Fibroblast of skin of right biceps (primary cell): ENCODE measurements at places on chromosomes 4 and X.
A peak's percentile ranks its signal among the peaks of the same experiment; 100 is the strongest.

DNA sequence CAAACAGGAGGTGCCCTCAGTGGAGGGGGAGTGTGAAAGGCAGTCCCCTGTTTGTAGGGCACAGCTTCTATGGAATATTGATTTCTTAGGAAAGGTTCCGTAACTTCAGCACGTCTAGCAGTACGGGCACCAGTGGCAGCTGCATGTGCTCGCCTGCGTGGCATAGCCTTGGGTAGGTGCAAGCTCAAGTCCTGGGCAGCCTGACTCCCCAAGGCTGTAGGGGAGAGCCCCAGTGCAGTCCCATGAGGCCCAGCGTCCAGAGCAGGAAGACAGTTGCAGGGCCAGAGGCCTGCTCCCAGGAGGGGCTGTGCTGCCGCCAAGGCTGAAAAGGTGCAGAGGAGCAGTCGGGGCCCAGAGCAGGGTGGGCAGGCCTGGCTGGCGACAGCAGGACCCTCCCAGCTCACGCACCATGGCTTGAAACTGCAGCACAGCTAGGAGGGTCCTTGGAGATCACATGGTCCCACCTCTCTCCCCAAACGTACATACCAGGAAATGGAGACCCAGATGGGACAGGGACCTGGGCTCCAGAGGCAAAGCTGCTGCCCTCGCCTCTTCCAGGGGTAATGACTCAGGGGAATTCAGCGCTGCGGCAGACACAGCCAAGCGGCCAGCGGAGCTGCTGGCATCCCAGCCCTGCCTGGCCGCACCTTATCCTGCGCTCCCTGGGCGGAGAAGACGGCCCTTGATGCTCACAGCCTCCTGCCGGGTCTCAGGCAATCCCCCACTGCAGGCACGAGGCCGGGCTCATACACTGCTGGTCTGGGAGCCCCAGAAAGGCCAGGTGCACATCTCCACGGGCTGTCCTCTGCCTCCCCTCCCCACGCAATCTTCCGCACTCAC lies 6.0 kb upstream of the DUSP9 start:
- no peak for DNase-seq

- DNase-seq: no peak
Measured at GRCh38 chrX:23201706-23202105, 132.9 kb upstream of the PTCHD1 start.

DNA sequence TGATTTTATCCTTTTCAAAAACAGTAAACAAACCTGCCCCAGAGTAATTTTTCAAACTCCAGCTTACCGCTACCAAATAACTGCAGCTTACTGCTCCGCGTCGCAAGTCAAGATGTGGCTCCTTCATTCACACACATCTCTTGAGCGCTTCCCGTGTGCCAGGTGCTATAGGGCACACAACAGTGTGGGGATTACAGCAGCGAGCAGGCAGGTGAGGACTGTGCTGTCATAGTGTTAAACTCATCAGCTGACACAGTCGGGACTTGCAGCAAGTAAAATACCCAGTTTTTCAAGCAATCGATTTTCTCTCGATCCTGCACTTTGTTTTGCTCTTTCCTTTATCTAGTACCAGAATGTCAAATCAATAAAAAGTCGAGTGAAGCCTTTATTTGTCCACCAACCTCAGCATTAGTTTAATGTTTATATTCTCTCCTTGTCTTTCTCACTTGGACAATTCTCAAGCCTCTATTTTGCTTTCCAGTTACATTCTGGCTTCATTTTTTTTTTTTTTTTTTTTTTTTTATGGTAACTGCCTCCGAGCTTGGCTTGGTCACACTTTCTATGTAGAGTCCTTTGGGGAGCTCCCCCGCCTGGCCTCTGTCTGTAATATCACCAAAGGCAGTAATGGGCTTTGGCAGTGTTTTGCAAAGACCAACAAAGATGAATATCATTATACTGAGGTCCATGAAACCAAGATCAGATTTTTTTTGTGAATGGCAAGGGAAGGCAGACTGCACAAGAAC lies 8.3 kb upstream of the ASB5 start:
- DNase-seq: peak; percentile 76

- peak; percentile 19 for DNase-seq
Measured at GRCh38 chr4:145132511-145133098, 34.5 kb downstream of the ABCE1 start.

- peak; percentile 35 for DNase-seq
Measured at GRCh38 chrX:71652405-71652804, 14.9 kb upstream of the LOC101059915 start.

DNA sequence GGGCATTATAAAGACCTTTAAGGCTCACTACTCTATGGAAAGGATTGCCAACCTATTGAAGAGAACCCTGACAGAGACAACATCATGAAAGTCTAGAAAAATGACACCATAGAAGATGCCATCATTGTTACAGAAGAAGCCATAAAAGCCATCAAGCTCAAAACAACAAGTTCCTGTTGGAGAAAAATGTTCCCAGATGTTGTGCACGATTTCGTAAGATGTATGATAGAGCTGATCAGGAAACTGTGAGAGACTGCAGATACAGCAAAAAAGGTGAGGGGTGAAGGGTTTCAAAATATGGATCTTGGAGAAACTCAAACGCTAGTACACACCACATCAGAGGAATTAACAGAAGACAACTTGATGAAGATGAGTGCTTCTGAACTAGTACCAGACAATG lies 53.3 kb downstream of the WDFY3 start:
- no peak for DNase-seq

DNA sequence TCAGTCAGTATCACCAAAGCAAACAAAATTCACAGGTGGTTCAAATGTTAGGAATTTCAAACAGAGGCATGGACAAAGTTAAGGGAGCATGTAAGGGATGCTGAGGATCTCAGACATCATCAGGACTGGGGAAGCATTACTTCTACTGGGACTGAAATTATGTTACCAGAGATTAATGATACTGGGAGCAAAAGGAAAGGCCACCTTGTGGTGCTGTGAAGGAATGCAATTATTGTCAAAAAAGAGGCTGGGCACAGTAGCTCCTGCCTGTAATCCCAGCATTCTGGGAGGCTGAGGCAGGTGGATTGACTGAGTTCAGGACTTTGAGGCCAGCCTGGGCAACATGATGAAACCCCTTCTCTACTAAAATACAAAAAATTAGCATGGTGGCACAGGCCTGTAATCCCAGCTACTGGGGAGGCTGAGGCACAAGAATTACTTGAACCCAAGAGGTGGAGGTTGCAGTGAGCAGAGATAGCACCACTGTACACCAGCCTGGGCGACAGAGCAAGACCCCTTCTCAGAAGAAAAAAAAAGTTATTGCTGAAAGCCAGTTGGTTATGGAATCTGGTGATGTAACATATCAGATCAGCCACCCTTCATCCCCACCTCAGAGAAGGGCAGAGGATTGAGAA lies 954.3 kb downstream of the PCDH7 start:
- peak; percentile 11 for DNase-seq

DNA sequence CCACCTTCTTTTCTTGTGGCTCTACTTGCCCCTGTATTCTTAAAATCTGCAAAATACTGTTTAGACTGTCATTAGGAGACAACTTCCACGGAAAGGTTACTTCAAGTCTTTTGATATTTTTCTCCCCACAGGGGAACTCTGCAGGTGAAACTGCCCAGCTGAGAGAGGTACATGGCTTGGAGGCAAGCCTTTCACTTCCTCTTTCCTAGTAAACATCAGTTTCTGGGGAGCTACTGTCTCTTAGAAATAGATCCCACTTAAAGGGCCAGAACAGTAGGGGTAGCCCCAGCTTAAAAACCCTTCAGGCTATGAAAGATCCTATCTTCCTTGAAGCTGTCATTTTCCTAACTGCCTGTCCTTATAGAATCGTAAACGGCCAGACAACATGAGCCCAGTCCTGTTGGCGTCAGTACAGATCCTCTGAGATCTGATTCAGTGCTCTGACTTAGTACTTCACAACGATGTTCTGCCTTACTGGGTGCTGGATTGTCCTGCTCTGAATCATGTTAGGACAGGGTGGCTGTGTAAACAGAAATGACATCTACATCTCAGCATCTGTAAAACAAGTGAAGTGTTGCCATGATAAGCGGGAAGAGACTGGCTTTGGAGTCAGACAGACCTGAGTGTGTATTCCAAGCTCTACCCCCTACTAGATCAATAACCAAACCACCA lies 102.1 kb downstream of the ITIH6 start:
- no peak for DNase-seq

DNA sequence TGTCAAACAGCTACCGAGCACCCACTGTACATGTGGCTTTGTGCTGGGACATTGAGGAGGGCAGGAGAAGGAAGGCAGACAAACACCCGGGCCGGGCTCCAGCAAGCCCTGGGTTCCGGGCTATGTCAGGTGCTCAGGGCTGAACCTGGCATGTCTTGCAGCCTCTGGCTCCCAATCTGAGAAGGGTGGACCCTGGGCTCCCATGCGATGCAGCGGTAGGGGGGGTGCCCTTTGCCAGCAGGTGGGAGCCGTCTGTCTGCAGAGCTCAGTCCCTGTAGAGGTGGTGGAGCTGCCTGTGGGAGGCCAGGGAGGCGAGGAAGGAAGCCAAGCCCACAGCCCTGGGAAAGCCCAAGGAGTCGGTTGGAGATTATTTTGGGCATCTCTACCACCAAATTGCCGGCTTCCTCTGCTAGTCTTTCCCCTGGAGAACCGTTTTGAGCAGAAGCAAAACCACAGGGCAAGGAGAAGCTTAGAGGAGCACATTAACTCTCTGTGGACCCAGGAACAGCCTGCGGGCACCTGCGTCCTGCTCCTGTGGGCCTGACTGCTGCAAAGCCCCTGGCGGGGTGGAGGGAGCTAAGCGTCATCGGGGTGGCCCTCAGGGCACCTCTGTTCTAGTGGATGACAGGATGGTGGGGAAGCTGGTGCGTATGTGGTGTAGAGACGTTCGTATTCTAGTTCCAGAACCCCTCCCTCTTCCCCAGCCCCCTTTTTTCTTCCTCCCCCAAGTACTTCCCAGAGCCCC lies 10.3 kb downstream of the CPZ start:
- DNase-seq: no peak

DNA sequence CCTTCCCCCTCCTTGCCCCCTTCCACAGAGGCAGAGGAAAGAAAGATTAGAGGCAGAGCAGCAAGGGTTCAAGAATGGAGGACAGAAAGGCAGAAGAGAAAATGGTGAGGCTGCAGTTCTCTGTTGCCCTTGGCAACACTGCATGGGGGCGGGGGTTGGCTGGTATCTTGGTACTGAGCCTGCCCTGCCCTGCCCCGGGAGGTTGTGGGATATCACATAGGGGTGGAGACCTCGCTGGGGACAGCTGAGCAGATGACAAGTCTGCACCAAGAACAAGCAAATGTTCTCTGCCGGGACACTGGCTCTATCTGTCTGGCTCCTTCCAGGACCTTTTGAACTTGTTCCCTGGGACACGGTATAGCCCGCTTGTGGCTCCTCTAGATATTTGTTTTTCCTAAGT lies 39.8 kb downstream of the NHS start:
- no peak for DNase-seq
